ENCODE measurements at places on chromosomes 5 and 9.
A peak's percentile ranks its signal among the peaks of the same experiment; 100 is the strongest.

- DNase-seq = no peak
These were observed 143.2 kb upstream of the DMRT1 start for GRCh38 chr9:698276-698675.

DNA sequence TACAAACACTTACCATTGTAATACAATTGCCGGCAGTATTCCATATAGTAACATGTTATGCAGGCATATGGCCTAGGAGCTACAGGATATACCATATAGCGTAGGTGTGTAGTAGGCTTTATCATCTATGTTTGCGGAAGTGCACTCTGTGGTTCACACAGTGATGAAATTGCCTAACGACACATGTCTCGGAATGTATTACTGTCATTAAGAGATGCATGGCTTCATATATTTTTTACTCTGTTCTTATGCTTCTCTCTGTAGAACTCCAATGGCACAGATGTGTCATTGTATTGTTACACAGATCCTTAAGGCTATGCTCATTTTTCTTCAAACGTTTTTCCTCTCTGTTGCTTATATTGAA, 19.2 kb upstream of the ANKRD18A start:
- DNase-seq = no peak

DNA sequence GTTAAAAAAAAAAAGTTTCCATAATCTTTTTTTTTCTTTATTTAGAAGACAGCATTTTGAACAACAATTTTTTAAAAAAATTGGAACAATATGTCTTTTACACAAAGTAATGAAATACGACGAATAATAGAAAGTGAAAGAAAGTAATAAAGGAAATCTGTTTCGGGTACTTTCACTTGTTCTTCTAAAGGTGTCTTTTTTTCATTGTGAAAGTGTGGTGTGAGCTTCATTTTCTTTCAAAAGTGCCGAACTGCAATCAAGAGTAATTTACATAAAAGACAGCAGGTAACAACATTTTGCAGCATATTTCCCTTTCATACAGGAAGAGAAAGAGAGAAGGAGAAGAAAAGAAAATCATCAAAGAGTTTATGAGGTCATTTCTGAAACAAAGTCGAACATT, 159.7 kb upstream of the CDH12 start:
- DNase-seq = no peak

- no peak for DNase-seq
These were observed 318.2 kb downstream of the PARP8 start for GRCh38 chr5:50984640-50985039.

GRCh38 chr5:54736003-54736797, 218.6 kb downstream of the SNX18 start:
- DNase-seq = no peak

- no peak for DNase-seq
These were observed 57.0 kb downstream of the ECPAS start for GRCh38 chr9:111427186-111427585.

GRCh38 chr5:139634028-139634325, 14.2 kb upstream of the CXXC5 start:
- no peak for DNase-seq

GRCh38 chr5:96509721-96510350, 76.8 kb upstream of the PCSK1 start:
- DNase-seq = no peak

- no peak for DNase-seq
These were observed 159.4 kb downstream of the MYO10 start for GRCh38 chr5:16776611-16777251.

GRCh38 chr5:154084062-154084639, 45.4 kb downstream of the MFAP3 start:
- DNase-seq = no peak

GRCh38 chr5:173616577-173617118, at the start of gene BOD1:
Gene BOD1, minus strand, starts transcription at chr5:173616650. Its CDS starts 214 bp downstream, at chr5:173616436.
- DNase-seq = peak; percentile 87

DNA sequence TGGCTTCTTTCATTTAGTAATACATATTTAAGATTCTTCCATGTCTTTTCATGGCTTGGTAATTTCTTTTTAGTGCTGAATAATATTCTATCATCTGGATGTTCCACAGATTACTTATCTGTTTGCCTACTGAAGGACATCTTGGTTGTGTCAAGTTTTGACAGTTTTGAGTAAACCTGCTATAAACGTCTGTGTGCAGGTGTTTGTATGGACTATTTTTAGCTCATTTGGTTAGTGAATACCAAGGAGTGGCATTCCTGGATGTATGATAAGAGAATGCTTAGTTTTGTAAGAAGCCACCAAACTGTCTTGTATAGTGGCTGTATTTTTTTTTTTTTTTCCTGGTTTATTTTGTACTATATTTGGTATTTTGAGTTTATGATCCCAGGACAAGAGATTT, 38.4 kb downstream of the PRRC1 start:
- DNase-seq = no peak

DNA sequence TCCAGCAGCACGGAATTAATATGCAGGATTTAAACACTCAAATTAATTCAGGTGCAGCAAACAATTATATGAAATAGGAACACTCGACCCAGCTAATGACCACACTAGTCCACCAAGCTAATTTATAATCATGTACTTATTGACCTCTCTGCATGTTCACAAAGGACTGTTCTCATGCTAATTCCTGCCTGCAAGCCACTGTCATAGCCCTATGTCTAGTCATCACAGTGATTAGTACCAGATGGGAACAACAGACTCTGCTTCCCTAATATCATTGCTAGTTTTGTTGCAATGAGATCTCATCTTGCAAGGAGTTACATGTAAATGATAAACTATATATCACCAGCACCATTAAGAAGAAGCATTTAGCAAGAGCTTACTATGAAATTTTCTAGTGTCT, 553.0 kb upstream of the GRAMD2B start:
- DNase-seq = no peak

DNA sequence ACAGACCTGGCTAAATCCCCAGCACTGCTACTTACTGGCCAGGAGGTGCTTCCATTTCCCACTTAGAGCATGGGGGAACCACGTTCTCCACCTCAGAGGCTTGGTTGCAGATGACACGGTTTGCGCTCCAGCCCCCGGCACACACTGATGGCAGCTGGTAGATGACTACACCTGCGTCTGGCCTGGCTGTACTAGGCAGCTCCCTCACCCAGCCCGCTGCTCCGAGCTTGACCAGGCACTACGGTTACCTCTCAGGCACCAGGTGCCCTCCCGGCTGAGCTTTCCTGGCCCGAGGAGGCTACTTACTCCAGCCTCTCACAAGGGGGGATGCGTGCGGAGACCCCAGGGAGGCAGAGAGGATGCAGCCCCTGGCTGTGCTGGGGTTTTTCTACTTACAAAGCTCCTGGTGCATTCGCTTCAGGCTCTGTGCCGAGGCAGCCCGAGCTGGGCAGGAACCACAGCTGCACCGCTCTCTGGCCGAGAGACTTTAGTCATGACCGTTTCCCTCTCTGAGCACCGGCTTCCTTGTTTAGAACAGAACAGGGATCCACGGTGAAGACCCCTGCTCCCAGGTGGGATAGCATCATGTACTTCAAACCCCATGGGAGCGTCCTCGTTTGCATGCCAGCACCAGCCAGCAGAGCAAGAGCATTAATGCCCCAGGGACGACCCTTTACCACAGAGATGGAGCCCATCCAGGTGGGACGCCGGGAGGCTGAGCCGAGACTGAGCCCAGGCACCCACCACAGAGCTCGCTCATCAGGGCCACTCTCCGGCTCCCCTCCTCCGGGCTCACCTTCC, 7.6 kb upstream of the GBGT1 start:
- no peak for DNase-seq

GRCh38 chr5:170896779-170897178, 35.0 kb downstream of the RANBP17 start:
- no peak for DNase-seq

DNA sequence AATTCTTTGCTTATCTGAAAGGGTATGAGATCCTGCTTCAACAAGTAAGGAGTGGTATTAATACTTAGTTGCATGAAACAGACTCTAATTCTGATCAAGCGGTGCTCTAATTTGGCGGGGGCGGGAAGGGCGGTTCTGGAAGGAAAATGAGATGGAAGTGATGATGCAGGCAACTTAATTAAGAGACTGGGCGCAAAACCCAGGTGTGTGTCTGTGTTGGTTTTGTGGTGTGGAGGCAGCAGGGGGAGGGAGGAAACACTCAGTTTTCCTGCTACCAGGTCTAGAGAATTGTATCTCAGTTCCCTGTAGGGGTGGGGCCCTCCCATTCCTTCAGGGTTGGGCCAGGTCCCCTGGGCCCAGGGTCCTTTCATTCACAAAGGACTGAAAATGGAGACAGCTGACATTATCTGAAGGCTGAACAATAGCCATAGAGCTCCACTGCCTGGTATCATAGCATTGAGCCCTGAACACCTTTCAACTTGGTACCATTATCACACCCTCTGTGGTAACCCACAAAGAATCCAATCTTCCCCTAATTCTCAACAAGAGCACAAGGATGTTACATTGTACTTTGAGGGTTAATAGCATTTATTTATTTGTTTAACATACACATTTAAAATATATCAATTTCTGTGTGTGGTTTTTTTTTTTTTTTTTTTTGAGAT, 17.2 kb upstream of the C5orf47 start:
- no peak for DNase-seq

DNA sequence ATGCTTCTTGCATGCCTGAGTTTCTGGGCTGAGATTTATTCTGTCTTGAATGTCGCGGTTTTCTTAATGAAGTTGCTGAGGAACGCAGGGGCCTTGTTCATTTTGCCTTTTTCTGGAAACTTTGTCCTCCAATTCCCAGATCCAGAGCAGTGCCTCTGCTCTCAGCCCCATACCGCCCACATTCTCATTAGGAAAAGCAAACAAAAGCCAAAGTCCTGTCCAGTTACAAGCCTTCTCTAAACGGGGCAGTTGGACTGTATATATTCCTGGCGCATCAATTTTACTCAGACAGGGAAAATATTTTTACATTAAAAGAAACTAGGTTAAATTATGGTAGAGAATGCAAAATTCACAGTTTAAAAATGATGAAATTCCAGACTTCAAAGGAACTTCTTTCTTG, 1.2 kb upstream of the PSAT1 start:
- no peak for DNase-seq

- DNase-seq = no peak
These were observed 737 bp downstream of the RNF180 start for GRCh38 chr5:64166201-64166959.

DNA sequence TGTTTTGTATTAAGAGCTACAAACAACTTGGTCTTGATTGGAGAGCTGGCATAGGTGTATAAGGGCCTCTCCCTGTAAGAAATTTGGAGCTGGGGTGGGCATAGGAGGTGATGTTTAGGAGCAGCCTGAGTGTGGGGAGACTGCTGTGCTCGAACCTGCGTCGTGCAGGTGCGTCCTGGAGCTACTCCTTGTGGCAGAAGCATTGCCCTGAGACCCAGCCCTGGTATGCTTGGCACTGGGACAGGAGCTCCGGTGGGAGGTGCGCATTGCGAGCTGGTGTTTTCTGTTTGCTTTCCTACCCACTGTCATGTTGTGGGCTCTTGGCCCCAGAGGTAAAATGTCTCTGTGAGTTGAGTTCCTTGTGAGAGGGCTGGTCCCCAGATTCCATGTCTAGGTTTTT, 46.4 kb downstream of the EHMT1 start:
- DNase-seq = no peak

DNA sequence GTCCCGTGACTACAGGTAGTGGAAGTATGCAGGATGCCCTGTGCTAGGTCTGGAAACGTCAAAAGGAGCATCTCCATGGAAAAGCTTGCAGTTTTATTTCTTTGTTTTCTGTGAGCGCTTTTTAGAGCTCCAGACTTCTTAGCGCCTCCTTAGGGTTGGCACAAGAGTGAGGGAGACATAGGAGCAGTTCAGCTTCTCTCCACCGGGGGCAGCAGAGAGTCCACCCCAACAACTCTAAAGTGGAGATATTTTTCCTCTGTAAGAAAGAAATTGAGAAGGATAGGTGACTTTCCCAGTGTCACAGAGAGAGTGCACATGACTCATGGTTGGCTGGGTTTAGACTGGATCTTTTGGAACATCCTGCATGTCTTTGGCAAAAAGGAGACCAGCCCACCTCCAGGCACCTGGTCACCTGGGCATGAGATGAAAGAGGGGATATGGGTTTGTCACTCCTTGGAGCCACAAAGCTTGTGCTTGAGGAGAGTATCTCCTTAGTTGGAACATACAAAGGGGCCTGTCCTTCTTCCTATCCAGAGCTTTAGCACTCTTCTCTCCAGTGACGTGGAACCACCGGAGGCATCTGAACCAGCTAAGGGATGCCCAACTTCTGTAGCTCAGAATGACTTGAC, 637.7 kb downstream of the SEMA5A start:
- DNase-seq = no peak

GRCh38 chr5:161547406-161547737, 847 bp upstream of the GABRB2 start:
- DNase-seq = no peak

- DNase-seq = no peak
These were observed 228.7 kb upstream of the NR4A3 start for GRCh38 chr9:99592834-99593574.

DNA sequence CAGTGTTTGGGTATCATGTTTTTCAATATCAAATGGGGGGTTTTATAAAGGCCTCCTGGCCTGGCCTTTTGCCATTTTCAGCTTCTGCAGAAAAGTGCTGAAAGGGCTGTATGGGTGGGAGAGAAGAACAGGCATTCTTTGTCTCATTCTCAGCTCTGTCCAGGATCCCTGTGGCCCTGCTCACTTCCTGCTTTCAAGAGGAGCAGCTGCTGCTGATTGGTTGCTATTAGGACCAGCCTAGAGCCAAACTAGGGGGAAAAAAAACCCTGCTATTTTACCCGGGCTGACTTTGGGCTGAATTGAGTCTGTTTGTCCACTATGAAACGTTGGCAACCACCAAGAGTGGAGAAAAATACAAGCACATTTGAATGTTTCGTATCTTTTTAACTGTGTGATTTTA, 117.1 kb downstream of the CMYA5 start:
- DNase-seq = no peak

DNA sequence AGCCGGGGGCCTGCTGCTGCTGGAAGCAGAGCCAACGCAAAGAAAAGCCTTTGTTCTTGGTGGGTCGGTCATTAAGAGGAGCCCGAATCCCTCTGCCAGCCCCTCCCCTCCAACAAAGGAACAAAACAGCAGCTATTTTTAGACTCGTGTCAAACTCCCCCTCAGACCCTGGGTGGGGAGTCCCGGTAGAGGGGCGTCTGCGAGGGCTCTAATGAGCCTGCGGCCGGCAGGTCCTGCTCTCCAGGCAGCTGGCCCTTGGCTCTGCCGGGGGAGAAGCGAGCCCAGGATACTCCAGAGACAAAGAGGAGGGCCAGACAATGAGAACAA, 114.0 kb downstream of the LHX2 start:
- DNase-seq = no peak

GRCh38 chr5:138884554-138884953, 9.4 kb upstream of the LRRTM2 start:
- DNase-seq = no peak

GRCh38 chr9:89879276-89879675, 274.5 kb downstream of the GADD45G start:
- DNase-seq = no peak
